Neural crest cell (in vitro differentiated cells): ENCODE measurements at places on chromosomes 2 and 18. TPM values are rescaled to one million over a fixed set of nuclear protein-coding genes. Genes with fewer than 3 reads are reported as not detected.

Gene PROM2
- total RNA-seq = 1.8 and 2.7 TPM in 2 replicates

- H3K27me3 ChIP-seq = peaks cover 18% of the 10 kb centered on the region
- H3K36me3 ChIP-seq = no peaks in the 10 kb centered on the region
- no peak overlapping the region for H3K27ac ChIP-seq
- H3K4me1 ChIP-seq = peaks cover 34% of the 10 kb centered on the region
- peak; percentile 27 for DNase-seq
- H3K4me3 ChIP-seq = peak overlapping the region; percentile 77
Measured at GRCh38 chr2:42794271-42795046, 2.1 kb upstream of the HAAO start.

Gene HES6
- 143 and 152 TPM in 2 replicates for total RNA-seq

GRCh38 chr2:65846989-65847678 lies 414.7 kb upstream of the SPRED2 start:
- H3K4me3 ChIP-seq = no peak overlapping the region
- H3K4me1 ChIP-seq = peaks cover 4% of the 10 kb centered on the region
- DNase-seq = no peak
- no peak overlapping the region for H3K27ac ChIP-seq
- no peaks in the 10 kb centered on the region for H3K27me3 ChIP-seq

DNA sequence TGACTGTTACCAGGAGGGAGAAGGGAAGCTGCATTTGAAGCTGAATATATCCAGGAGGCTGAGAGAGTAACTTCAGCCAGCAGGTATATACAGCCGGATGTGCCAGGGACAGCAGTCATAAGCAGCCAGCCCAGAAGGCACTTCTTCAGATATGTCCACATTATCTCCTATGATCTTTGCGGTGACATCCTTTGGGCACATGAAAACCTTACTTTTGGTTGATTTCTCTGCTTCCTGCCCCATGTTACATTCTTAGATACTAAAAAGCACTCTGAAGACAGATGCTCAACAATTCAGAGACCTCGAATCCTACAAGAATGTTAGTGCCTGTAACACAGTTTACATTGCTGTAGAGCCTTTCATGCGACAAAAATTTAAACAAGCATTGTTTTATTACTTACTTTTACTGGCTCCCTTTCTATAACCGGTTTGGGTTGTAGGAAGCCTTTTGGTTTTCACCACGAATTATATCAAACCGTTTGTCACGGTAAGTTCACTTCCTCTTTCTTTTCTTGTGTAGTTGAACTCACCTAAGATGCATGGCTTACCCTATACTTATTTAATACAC lies 50.3 kb upstream of the TLK1 start:
- H3K4me1 ChIP-seq = peaks cover 8% of the 10 kb centered on the region
- H3K27me3 ChIP-seq = no peaks in the 10 kb centered on the region
- H3K4me3 ChIP-seq = no peak overlapping the region
- DNase-seq = no peak
- no peak overlapping the region for H3K27ac ChIP-seq

DNA sequence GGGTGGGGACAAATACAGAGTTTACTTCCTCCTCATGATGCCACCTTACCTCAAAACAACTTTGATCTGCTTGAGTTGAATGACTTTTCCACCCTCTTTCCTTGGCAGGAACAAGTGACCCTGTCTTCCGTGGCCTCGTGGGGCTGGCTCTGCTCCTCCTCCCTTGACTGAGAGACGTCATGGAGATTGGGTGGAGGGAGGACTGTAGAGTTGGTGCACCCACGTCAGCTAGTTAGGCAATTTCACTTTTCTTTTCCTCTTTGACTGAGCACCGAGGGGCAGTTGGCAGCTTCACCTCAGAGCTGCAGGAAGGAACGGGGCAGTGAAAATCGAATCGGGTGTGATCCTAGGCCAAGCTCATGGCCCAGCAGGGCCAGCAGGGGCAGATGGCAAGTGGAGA lies at the start of gene SP140:
Gene SP140, plus strand, starts transcription at position 251 of the 400 bp plus-strand sequence. Its CDS starts 109 bp downstream, at position 360.
- H3K27me3 ChIP-seq = no peaks in the 10 kb centered on the region
- H3K27ac ChIP-seq = peak within 1 kb of the TSS; percentile 57
- no peak within 1 kb of the TSS for H3K4me3 ChIP-seq
- no peaks in the 10 kb centered on the region for H3K4me1 ChIP-seq

Gene STARD6
- 0.35 TPM in 1 of 2 replicates, not detected in the other for total RNA-seq

DNA sequence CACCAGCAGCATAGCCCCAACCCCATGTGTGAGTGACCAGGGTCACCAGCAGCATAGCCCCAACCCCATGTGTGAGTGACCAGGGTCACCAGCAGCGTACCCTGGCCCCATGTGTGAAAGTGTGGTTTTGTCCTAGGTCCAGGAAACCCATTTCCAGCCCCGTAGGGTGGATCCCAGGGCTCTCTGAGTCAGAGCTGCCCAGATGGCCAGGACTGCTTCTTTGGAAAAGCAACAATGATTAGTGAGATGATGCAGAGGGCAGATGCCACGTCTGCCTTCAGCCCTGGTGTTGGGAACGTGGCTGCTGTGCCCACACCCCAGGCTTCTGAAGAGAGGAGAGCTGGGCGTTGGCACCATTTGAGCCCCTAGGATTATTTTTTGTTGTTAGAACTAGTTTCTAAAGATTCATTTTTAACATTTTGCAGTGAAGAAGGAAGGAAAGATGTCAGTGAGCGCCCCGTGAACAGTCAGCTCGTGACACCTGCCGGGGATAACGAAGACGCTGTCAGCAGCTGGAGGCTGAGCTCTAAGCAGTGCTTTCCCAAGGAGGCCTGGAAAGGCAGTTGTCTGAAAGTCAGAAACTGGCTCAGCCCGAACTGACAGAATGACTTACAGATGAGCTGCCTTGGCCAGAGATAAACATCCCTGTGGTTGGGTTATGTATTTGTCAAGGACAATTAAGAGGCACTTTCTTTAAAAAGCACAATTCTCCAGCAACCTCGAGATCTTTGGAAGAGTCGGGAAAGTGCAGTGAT lies 32.1 kb upstream of the KCNG2 start:
- H3K27ac ChIP-seq = no peak overlapping the region
- H3K27me3 ChIP-seq = peaks cover 4% of the 10 kb centered on the region
- DNase-seq = no peak
- no peak overlapping the region for H3K4me3 ChIP-seq
- H3K36me3 ChIP-seq = peaks cover 5% of the 10 kb centered on the region
- H3K4me1 ChIP-seq = no peaks in the 10 kb centered on the region

- H3K27ac ChIP-seq = peak overlapping the region; percentile 89
- peaks cover 20% of the 10 kb centered on the region for H3K36me3 ChIP-seq
- peaks cover 24% of the 10 kb centered on the region for H3K4me1 ChIP-seq
- no peak for DNase-seq
Measured at GRCh38 chr2:169694894-169695260, 608 bp downstream of the PHOSPHO2 start.

Gene IL37
- total RNA-seq = 0.40 TPM in 1 of 2 replicates, not detected in the other

- no peak overlapping the region for H3K4me3 ChIP-seq
- no peak for DNase-seq
- peaks cover 3% of the 10 kb centered on the region for H3K36me3 ChIP-seq
- H3K27ac ChIP-seq = no peak overlapping the region
- H3K4me1 ChIP-seq = no peaks in the 10 kb centered on the region
- H3K27me3 ChIP-seq = no peaks in the 10 kb centered on the region
Measured at GRCh38 chr2:116545286-116546068, 1269.0 kb upstream of the DDX18 start.

GRCh38 chr2:239550357-239550756 lies 149.5 kb upstream of the HDAC4 start:
- no peaks in the 10 kb centered on the region for H3K4me1 ChIP-seq
- no peaks in the 10 kb centered on the region for H3K36me3 ChIP-seq

Gene MC4R
- total RNA-seq = 0.19 TPM in 1 of 2 replicates, not detected in the other

Gene SERPINB13
- total RNA-seq = not detected in 2 replicates

Gene MYOM1
- total RNA-seq = 0.89 and 1.4 TPM in 2 replicates

GRCh38 chr2:222434204-222434603 lies 9.9 kb downstream of the SGPP2 start:
- no peaks in the 10 kb centered on the region for H3K36me3 ChIP-seq
- no peak overlapping the region for H3K27ac ChIP-seq
- peaks cover 12% of the 10 kb centered on the region for H3K27me3 ChIP-seq

GRCh38 chr2:191479680-191480023 lies 198.3 kb upstream of the NABP1 start:
- no peak for DNase-seq
- peaks cover 30% of the 10 kb centered on the region for H3K4me1 ChIP-seq
- H3K27ac ChIP-seq = peak overlapping the region; percentile 84
- H3K27me3 ChIP-seq = no peaks in the 10 kb centered on the region

- no peaks in the 10 kb centered on the region for H3K27me3 ChIP-seq
- no peak for DNase-seq
- no peaks in the 10 kb centered on the region for H3K4me1 ChIP-seq
- H3K36me3 ChIP-seq = peaks cover 6% of the 10 kb centered on the region
- no peak overlapping the region for H3K4me3 ChIP-seq
Measured at GRCh38 chr18:10745219-10745618, 219.4 kb downstream of the NAPG start.

Gene ALLC
- total RNA-seq = not detected in 2 replicates

Gene REG3G
- not detected in 2 replicates for total RNA-seq

Gene MC5R
- not detected in 2 replicates for total RNA-seq

DNA sequence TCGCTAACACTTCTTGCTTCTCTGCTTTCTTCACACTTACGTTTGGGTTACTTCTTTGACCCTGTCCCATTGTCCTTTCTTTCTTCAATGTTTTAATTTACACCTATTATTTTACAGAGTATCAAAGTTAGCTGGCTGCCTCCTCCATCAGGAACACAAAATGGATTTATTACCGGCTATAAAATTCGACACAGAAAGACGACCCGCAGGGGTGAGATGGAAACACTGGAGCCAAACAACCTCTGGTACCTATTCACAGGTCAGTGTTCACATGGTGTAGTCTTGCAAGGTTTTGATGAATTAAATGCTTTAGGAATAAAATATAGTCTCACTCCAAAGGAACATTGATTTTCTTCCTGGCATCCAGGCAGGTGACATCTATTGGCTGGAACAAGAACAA lies 919.0 kb downstream of the MBD2 start:
- no peak overlapping the region for H3K4me3 ChIP-seq
- no peak for DNase-seq
- H3K36me3 ChIP-seq = peaks cover 3% of the 10 kb centered on the region
- no peaks in the 10 kb centered on the region for H3K4me1 ChIP-seq
- H3K27ac ChIP-seq = no peak overlapping the region

- no peaks in the 10 kb centered on the region for H3K27me3 ChIP-seq
- H3K4me1 ChIP-seq = peaks cover 5% of the 10 kb centered on the region
- no peak overlapping the region for H3K27ac ChIP-seq
- peaks cover 9% of the 10 kb centered on the region for H3K36me3 ChIP-seq
- no peak overlapping the region for H3K4me3 ChIP-seq
- no peak for DNase-seq
Measured at GRCh38 chr18:3472681-3473544, 22.9 kb downstream of the TGIF1 start.

DNA sequence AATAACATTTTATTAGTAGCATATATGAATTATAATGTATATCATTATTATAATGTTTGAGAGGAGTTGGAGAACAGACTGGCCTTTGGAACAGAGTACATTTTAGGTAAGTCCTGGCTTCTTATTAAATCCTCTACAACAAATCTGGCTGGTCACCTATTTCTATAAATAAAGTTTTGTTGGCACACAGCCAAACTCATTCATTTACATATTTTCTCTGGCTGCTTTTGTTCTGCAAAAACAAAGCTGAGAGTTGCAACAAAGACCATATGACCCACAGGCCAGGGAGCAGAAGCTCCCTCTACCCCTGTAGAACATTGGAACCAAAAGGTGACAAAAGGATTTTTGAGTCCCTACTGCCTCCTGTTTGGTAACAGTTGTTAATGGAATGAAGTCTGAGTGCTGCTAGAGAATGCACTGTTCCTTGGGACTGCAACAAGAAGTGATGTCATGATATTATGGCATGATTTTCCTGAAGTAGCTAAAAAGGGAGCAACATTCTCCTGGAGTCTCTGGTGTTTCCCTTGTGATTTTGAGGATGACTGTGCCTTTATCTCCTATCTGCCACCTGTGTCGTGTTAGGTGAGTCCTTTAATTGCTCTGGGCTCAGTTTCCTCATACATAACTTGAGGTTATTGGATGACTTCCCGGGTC lies 22.0 kb upstream of the SP9 start:
- no peak overlapping the region for H3K27ac ChIP-seq
- peaks cover 13% of the 10 kb centered on the region for H3K27me3 ChIP-seq
- no peak for DNase-seq
- H3K4me3 ChIP-seq = no peak overlapping the region

- H3K36me3 ChIP-seq = no peaks in the 10 kb centered on the region
- H3K4me3 ChIP-seq = no peak overlapping the region
- H3K27me3 ChIP-seq = peaks cover 95% of the 10 kb centered on the region
- H3K27ac ChIP-seq = no peak overlapping the region
Measured at GRCh38 chr2:232386490-232386739, 7.9 kb downstream of the ALPP start.

Gene DIPK1C
- not detected in 2 replicates for total RNA-seq
